ENCODE measurements at places on chromosomes 1 and 21.

GRCh38 chr1:237748171-237748960 lies 142.4 kb downstream of the ZP4 start:
- no peak for DNase-seq

GRCh38 chr1:61204528-61204927 lies 122.2 kb downstream of the NFIA start:
- no peak for DNase-seq

DNA sequence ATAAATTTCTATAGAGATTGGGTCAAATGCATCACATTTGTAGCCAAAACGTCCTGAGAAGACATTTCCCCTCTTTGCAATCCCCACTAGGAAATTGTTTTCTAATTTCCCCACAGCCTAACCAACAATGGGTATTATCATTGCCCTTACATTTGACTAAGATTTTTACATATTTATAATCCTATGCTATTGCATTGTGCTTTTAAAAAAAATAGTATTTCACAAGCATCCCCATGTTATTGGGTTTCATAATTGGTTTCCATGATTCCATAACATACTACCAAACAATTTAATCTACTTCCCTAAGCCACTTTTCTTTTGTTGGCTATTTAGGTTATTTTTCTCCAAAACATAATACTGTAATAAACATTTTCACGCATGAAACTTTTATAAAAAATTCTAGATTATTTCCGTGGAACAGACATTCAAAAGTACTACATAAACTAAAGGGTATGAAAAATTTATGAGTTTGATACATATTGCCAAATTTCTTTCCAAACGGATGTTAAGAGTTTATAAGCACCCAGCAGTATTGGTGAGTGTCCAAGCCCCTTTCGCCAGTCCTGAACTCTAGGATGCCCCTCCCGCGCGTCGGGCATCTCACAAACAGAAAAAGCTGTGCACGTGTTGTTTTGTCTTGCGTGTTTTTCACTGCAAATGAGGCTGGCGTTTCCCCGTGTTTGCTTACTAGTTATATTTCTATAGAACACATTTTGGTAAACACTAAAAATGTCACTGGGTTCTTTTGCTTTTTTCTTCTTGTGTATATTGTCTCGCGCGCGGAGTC lies 2.0 kb upstream of the LHX4 start:
- DNase-seq: no peak

DNA sequence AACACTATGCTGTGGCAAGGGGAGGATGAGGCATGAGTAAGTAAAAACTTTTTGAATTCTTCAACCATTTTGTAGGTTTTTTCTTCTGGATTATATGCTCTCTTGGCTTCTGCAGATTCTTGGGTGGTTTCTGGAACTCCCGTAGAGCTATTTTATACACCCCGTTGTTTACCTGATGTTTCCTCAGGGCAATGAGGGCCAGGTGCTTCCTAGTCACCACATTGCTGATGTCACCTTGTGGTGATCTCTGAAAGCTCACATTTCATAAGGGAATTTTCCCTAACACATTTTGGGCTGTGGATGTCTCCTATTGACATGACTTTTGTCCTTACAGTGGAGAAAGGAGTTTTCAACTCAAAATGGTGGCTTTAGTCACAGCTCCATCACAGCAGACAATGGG lies 356.6 kb downstream of the PLA2G4A start:
- no peak for DNase-seq

GRCh38 chr21:46322351-46323226 lies 1.1 kb downstream of the C21orf58 start:
- DNase-seq: no peak

- DNase-seq: no peak
Measured at GRCh38 chr1:31127266-31127665, 61.7 kb upstream of the PUM1 start.

DNA sequence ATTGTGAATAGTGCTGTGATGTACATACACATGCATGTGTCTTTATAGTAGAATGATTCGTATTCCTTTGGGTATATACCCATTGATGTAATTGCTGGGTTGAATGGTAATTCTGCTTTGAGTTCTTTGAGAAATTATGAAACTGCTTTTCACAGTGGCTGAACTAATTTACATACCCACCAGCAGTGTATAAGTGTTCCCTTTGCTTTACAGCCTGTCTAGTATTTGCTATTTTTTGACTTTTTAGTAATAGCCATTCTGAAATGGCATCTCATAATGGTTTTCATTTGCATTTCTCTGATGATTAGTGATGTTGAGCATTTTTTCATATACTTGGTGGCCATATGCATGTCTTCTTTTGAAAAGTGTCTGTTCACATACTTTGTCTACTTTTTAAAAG lies 54.5 kb upstream of the FAM78B start:
- DNase-seq: no peak

All from stimulated activated CD4-positive, alpha-beta T cell treated with anti-CD3 and anti-CD28 coated beads, Interleukin-4, amount 100 ng/mL, for 1 hour (primary cell).